ENCODE measurements at places on chromosomes 5 and 9. TPM values are rescaled to one million over a fixed set of nuclear protein-coding genes. Genes with fewer than 3 reads are reported as not detected.

Gene GMCL2
- not detected for total RNA-seq

Gene SLC34A1
- not detected for total RNA-seq

Gene PTGR1
- 89.2 TPM for total RNA-seq

Gene ITGA1
- total RNA-seq = 61.0 TPM

- no peak for DNase-seq
Measured at GRCh38 chr5:73233053-73233460, 60.1 kb downstream of the TMEM174 start.

- no peak for DNase-seq
Measured at GRCh38 chr5:134003817-134004625, 754 bp downstream of the VDAC1 start.

DNA sequence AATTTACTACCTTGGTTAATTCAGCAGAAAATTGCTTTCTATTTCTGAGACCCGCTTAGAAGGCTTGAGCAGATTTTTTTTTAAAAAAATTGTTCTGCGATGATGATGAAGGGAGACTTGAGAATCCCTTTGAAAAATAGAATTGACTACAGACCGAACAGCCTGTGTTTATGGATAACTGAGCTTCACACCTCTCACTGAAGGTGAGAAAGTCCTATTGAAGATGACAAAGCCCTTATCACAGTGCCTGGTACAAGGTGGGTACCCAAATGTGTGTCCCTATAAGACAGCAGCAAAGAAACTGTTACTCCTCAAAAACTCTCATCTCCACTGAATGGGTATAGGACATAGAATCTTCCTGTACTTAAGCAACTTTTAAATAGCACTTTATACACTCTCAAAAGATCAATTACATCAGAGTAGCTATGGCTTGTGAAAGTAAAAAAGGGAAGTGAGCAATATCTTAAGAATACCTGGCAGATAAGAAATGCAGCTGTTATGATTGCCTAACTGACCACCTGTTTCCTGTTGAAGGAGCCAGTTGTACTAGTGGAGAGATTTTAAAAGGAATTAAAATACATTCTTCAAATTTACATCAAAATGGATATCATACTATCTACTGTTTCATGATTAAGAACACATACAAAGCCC lies 419.7 kb downstream of the CHSY3 start:
- peak; percentile 64 for DNase-seq

DNA sequence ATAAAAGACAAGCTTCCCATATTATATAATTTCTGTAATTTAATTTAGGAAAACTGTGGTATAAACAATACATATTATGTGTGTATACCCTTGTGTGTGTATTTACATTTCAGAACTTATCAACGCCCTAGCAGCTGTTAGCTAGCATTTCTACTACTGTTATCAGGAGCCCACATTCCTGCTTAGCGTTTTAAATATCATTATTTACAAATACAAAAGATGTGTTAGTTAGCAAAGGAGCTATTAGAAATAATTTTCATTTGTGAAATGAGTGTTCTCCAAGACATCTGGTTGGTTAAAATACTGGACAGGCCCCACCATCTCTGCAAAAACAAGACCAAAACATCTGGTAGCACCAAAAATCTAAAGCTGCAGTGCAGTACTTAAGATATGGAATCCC lies 48.0 kb downstream of the EPB41L4A start:
- no peak for DNase-seq

GRCh38 chr5:141077826-141078225 lies 16.6 kb upstream of the PCDHB2 start:
- no peak for DNase-seq

DNA sequence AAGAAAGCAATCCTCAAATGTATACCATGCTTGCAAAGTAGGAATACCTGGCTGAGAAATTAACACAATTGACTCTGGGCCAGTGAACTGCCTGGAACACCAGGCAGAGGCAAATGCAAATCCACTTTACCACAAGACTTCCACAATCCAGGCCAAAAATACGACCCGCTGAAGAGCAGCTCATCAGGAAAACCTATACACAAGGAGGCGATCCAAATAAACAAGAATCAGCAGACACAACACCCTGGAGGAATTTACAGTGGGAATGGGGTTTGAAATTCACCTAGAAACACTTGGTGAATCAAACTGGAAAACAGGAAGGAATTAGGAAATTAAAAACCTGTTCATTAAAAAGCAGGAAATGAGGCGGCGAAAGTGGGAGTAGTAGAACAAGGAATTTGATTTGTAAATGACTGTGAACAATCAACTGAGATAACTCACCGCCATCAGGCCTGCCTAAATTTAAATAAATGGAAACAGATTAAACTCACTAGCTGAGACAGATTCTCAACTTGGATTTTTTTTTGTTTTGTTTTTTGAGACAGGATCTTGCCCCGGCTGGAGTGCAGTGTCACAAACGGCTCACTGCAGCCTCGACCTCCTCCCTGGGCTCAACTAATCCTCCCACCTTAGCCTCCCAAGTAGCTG lies 15.9 kb downstream of the CMBL start:
- no peak for DNase-seq
